Activated CD4-positive, alpha-beta T cell treated with anti-CD3 and anti-CD28 coated beads, Interleukin-2, amount 10 ng/mL, durations not matched to agents 7 days and 5 days (primary cell): ENCODE measurements at places on chromosomes 16 and 17.

DNA sequence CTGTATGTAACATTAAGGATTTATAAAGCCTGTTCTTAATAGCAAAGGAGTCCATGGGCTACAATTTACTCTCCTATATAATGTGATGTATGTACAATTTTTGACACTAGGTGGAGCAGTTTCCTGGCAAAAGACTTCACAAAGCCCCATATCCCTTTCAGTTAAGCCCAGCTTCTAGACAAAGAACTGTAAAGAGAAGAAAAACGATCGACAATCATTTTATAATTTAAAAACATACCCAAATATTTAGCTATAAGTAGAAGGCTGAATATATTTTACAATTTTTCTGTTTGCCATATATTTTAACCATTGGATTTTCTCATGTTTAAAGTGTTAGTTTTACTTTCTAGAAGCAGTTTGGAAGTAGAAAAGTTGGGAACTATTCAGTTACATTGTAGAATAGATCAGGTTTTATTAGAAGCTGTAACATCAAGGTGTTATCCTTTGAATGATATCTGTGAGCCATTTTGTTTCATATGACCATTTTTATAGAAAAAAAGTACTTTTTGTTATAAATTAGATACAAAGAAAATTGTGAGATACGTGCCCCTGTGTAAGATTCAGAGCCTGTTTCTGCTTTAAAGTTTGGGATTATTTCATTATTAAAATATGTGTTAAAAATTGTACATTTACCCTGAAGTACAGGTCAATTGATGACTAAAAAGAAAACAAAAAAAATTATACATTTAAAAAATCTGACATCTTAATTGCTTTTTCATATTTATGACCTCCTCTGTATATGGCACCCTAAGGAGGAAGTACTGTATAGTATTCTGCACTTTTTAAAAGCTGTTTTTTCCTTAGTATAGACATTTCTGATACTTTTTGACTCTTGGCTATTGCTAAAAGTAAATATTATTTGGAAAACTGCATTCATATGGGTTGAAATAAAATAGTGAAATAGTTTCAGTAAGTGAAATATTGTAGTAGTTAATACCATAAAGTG lies 46.3 kb downstream of the VMP1 start:
- peaks cover 19% of the 10 kb centered on the region for H3K36me3 ChIP-seq
- peak overlapping the region; percentile 90 for H3K27ac ChIP-seq
- peaks cover 63% of the 10 kb centered on the region for H3K4me1 ChIP-seq
- DNase-seq, result peak; percentile 59

- H3K27ac ChIP-seq, result no peak overlapping the region
These were observed 28.2 kb upstream of the CACNG1 start for GRCh38 chr17:67016039-67016762.

- peaks cover 23% of the 10 kb centered on the region for H3K27me3 ChIP-seq
- H3K4me3 ChIP-seq, result no peak overlapping the region
- no peak overlapping the region for H3K27ac ChIP-seq
- H3K4me1 ChIP-seq, result no peaks in the 10 kb centered on the region
- DNase-seq, result no peak
These were observed 160.2 kb upstream of the LHX1 start for GRCh38 chr17:36777118-36777517.

GRCh38 chr16:81600275-81600674 lies 155.7 kb downstream of the CMIP start:
- no peak overlapping the region for H3K27ac ChIP-seq
- no peak overlapping the region for H3K4me3 ChIP-seq
- no peak for DNase-seq
- no peaks in the 10 kb centered on the region for H3K36me3 ChIP-seq

GRCh38 chr16:8555400-8555799 lies 34.9 kb downstream of the TMEM114 start:
- peaks cover 13% of the 10 kb centered on the region for H3K27me3 ChIP-seq
- no peak for DNase-seq
- H3K27ac ChIP-seq, result no peak overlapping the region
- no peak overlapping the region for H3K4me3 ChIP-seq
- H3K4me1 ChIP-seq, result no peaks in the 10 kb centered on the region

DNA sequence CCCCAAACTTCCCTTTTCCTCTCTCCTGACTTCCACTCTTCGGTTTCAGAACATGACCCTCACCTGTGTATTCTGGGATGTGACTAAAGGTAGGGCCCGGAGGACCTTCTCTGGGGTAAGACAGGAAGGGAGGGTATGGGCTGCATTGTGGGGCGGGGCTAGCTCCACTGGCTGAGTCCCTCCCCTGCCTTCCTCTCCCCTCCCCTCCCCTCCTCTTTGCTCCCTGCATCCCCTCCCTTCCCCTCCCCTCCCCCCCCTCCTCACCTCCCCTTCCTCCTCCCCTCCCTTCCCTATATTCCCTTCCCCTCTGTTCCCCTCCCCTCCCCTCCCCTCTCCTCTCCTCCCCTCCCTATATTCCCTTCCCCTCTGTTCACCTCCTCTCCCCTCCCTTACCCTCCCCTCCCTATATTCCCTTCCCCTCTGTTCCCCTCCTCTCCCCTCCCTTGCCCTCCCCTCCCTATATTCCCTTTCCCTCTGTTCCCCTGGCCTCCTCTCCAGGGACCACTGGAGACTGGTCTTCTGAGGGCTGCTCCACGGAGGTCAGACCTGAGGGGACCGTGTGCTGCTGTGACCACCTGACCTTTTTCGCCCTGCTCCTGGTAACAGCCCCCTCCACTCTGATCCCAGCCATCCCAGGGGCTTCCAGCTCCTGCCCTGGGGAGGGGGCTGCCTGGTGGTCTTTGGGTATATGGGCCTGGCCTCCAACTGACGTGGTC lies 11.8 kb downstream of the ADGRG3 start:
- no peak for DNase-seq
- H3K4me1 ChIP-seq, result peaks cover 7% of the 10 kb centered on the region
- H3K36me3 ChIP-seq, result no peaks in the 10 kb centered on the region
- no peak overlapping the region for H3K27ac ChIP-seq
- H3K27me3 ChIP-seq, result peaks cover 5% of the 10 kb centered on the region
- H3K4me3 ChIP-seq, result no peak overlapping the region

DNA sequence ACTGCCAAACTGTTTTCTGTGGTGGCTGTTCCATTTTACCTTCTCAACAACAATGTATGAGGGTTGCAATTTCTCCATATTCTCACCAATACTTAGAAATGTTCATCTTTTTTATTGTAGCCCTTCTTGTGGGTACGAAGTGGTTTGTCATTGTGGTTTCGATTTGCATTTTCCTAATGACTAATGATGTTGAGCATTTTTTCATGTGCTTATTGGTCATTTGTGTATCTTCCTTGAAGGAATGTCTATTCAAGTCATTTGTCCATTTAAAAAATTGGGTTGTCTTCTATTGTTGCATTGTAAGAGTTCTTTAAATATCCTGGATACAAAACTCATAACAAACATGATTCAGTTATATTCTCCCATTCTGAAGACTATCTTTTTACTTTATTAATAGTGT lies 47.5 kb upstream of the CCL2 start:
- H3K4me3 ChIP-seq, result no peak overlapping the region
- DNase-seq, result no peak
- no peaks in the 10 kb centered on the region for H3K4me1 ChIP-seq
